Putamen (tissue), 1 donor: ENCODE measurements at places on chromosomes 6 and 20.

DNA sequence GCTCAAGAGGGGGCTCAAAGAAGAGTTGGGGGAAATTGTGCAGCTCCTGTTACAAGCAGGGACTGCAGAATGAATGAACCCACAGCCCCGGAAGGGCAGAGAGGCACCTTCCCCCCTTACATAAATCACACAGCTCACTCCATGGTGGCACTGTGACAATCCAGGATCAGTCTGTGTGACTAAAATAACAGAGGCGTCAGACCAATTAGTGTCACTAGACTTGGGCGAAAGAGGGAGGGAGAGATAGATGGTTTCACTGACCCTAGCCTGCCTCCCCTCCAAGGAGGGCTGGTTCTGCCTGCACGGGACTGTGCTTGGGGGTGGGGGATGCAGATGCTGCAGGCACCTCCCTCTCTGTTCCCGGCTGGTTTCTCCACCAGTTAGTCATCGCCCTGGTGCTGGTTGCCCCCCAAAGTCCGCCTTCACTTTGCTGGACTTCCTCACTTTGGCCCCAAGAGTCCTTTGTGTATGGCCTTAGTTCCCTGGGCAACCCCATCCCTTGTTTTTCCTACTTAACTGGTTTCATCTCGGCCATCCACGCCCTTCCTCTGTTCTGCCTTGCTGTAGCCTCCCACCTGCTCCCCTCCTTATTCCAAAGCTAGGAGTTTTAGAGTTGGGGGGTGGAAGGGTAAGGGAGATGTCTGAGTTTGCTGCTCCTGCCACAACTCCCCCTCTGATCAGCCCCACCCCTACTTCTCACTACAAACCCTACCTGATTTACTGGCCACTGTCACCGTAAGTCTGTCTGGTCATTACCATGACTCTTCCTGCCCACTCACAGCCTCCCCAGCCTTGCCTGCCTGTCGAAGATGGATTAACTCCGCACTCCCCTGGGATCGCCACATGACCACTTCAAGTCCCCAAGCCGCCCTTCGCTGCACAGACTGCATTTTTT is 17.7 kb downstream of the CCDC167 start:
- no peak for DNase-seq

GRCh38 chr6:89597988-89598387 is 40.6 kb downstream of the LYRM2 start:
- DNase-seq, result no peak

DNA sequence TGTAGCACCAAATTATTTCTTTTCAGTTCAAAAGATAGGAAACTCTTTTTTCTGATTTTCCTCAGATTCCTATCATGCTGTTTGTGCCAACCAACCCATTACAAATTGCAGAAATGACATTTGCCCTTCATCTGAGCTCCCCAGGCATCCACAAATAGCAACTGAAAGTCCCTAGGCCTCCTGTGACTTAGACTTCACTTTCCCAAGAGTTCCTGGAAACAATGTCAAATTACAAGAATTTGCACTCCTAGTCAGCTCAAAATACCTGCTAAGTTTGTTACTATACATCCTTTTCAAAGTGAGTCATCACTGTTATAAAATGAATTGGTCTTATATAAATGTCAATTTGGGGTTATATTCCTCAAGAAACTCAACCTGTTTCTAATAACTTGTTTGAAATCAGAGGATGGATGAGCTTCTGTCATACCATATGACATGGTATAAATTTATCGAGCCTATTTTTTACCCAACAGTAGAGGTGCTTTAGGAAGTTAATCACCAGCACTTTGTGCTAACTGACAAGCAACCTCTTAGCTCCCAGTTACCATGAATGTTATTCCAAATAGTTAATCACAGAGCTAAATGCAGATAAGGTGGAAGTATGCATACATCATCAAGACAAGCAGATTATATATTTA is 256.5 kb downstream of the HACE1 start:
- DNase-seq, result peak; percentile 68

GRCh38 chr6:2745246-2745645 is 5.5 kb downstream of the MYLK4 start:
- DNase-seq, result no peak

DNA sequence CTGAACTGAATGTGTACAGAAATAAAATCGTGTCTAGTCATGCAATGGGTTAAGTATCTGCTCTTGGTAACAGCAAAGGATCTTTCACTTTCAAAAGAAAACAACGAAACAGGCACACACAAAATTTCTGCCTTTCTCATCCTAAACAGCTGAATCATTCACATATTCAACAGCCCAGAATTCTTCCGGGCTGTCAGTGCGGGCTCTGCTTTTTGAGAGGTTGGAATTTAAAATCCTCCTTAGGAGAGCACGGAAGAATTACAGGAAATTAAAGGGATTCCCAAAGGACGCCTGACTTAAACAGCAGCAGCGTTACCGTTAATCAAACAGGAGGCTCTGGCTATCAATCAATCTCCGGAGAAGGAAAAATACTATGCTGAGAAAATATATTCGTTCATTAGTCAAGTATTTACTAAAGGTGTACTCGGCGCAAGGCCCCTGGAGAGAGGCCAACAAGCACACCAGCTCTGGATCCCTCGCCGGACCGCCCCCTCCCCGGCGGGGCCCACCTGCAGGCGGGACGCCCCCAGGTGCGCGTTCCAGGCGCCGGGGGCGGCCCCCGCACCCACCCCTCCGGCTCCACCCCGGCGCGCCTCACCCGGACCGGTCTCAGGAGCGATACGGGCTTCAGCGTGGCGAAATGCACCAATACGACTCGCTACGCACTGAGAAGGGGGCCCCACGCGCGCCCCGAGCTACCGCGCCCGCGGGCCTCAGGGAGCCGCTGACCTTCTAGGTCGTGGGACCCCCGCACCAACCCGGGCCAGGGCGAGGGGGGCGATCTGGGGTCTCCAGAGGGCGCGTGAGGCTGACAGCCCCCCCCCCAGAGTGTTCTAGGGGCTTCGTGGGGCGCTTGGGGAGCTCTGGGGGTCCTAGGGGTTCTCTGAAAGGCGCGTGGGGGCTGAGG is 1.0 kb downstream of the NAPB start:
- peak; percentile 18 for DNase-seq

DNA sequence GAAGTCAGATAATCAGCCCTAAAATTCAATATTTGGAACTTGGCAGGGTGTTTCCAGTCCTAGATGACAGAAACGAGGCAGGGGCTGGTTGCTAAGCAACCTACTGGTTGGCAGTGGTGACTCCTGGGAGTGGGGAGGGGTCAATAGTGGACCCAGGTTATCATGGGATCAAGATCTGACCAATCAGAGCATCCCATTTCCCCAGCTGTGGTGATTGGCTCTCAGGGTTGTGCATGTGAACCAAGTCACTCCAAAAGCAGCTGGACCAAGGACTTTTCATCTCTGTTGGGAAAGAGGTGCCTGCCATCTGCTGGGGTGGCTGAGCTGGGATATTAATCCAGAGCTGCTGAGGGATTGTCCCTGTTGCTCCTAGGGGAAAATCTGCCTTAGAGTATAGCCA is 253.4 kb downstream of the PREX1 start:
- DNase-seq, result no peak

DNA sequence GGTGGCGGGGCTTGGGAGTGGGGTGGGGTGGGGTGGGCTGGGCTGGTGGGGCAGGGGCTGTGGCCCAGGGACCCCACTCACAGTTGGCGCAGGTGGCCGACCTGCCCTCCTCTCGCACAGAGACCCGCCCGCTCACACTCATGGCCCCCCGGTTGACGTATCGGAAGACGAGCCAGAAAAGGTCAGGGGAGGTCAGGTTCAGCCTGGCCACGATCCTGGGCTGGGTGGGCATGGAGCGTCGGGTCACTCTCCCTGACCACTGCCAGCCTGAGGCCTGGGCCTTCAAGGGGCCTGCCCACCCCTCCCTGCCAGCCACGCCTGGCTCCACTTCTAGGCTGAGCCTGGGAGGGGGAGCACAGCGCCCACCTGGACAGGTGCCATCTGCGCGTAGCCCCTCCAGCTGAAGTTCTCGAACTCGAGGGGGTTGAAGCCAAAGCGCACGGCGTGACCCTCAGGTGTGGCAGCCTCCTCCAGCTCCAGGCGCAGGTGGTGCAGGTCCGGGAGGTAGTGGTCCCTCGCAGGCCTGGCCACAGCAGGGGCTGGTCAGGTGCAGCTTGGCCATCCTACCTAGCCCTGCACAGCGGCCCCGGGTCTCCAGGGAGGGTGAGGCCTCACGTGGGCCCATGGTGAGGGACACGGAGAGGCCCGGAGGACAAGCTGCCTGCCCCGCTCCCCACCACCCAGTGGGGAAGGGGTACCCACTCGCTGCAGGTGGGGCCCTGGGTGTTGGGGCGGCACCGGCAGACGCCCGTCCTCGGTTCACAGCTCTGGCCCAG is 31.2 kb downstream of the ADRM1 start:
- no peak for DNase-seq

- DNase-seq, result no peak
These were observed 173.5 kb upstream of the SNX9 start for GRCh38 chr6:157649311-157650260.

- no peak for DNase-seq
These were observed 152.1 kb upstream of the RIMS1 start for GRCh38 chr6:71733970-71734899.

DNA sequence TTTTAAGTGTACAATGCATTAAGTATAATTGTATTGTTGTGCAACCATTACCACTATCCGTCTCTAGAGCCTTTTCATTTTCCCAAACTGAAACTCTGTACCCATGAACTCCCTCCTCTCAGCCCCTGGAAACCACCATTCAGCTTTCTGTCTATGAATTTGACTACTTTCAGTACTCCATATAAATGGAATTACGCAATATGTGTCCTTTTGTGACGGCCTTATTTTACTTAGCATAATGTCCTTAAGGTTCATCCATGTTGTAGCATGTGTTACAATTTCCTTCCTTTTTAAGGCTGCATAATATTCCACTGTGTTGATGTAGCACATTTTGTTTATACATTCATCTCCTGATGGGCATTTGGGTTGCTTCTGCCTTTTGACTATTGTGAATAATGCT is 143.6 kb upstream of the KCNG1 start:
- no peak for DNase-seq

GRCh38 chr6:83917001-83917400 is 57.5 kb downstream of the CYB5R4 start:
- DNase-seq, result no peak

GRCh38 chr20:46764068-46764467 is 54.6 kb downstream of the SLC2A10 start:
- DNase-seq, result no peak

GRCh38 chr6:36444470-36444869 is 1.7 kb downstream of the KCTD20 start:
- no peak for DNase-seq

GRCh38 chr20:24340933-24341332 is 128.5 kb upstream of the SYNDIG1 start:
- DNase-seq, result no peak

GRCh38 chr20:10565191-10565921 is 108.4 kb downstream of the JAG1 start:
- no peak for DNase-seq

DNA sequence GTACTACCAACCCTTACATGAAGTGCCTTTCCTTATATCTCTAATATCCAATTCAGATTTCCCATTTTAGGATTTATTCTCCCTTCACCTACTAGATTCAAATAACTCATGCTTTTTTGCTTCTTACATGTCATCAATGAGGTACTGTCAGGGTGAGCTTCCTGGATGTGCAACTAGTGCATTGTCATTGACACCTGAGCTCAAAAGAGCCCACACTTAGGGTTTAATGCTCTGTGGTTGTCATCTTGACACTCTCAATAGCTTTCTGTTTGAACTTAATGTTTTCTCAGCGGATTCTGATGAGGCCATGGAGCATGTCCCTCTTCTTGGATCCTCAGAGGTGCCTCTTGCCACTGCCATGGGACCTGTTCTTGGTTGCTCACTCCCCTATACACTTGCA is 1033.3 kb upstream of the EYS start:
- DNase-seq, result no peak

- DNase-seq, result no peak
These were observed 565 bp downstream of the QKI start for GRCh38 chr6:163414946-163415619.

DNA sequence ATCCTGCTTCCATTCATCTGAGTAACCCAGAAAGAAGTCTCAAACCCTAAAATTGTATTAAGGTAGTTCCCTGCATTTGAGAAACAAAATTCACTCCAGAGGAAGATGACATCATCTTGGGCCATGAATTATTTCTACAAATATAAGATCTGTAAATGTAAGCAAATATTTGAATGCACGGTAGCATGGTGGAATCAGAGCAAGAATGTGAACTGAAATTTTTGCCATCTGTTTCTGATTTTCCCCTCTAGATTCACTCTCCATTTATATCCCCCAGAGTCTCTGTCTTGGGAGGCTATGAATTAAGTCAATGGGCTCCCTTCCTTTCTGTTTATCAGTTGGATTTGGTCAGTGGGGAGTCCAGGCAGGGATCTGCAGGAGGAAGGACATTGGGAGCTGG is 5.8 kb upstream of the MAP3K5 start:
- DNase-seq, result no peak

DNA sequence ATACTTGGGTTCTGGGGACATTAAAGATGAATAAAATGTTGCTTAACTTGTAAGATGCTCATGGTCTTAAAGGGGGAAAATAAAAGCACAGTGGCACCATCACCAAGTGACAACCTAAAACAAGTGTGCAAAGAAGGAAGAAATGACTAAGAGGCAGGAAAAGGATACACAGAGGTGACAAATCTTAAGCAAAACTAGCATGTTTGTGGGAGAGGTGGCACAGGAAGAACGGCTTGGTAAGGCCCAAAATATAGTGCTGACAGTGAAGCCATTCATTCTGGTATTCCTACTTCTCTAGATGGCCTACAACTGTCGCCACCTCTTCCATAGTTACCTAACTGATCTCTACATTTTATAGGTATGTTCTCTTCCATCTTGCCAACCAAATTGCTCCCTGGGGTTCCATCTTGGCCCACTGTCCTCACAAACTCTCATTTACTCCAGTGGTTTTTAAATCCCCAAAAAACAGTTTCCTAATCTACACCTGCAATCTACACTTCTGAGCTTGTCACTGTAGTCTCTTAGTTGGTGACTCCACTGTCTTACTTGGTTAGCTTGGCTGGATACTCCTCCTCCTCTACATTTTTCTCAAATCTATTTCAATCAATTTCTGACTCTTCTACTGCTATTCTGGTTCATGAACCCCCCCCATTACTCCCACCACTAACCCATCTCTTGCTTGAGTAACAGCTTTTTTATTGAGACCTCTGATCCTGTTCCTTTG is 33.5 kb downstream of the FAM8A1 start:
- no peak for DNase-seq

- DNase-seq, result no peak
These were observed 28.8 kb downstream of the DUSP22 start for GRCh38 chr6:321158-321438.
